ENCODE measurements at places on chromosomes 12 and 14.

GRCh38 chr12:26271889-26272492, 76.6 kb downstream of the SSPN start:
- no peak for DNase-seq

- DNase-seq, result no peak
Measured at GRCh38 chr14:89303456-89304435, 113.3 kb downstream of the FOXN3 start.

- no peak for DNase-seq
Measured at GRCh38 chr14:30885840-30886740, 11.7 kb downstream of the COCH start.

DNA sequence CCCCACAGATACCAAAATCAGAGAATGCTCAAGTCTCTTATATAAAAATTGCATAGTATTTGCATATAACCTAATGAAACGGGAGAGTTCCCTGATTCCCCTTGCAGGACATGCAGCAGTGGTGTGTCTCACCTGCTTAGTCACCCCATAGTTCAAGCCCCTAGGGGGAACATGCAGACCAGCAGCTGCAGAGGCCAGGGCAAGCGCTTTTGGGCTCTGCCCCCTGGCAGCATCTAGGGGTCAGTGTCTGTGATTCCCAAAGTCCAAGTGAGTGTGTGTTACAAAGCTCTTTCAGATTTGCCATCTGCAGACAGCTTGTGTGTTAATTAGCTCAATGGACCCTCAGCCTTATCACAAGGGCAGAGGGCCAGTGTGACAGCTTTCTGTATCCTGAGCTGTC, 110.1 kb downstream of the DNAI7 start:
- no peak for DNase-seq

- no peak for DNase-seq
Measured at GRCh38 chr12:108980831-108981618, 39.8 kb downstream of the SVOP start.

- no peak for DNase-seq
Measured at GRCh38 chr14:69796797-69797500, at the start of gene SLC10A1. Gene SLC10A1, minus strand, starts transcription at chr14:69797241. Its CDS starts 86 bp downstream, at chr14:69797155.

Measured in caudate nucleus (tissue), 63 donors.